NCI-H510A treated with DMSO at 0.1 percent for 48 hours (cell line): ENCODE measurements at places on chromosomes 2 and 18.

GRCh38 chr18:26548415-26549262 is at the start of gene KCTD1:
KCTD1 (minus strand) TSS chr18:26548553; CDS start chr18:26548536, 17 bp downstream.
- DNase-seq = peak; percentile 60

DNA sequence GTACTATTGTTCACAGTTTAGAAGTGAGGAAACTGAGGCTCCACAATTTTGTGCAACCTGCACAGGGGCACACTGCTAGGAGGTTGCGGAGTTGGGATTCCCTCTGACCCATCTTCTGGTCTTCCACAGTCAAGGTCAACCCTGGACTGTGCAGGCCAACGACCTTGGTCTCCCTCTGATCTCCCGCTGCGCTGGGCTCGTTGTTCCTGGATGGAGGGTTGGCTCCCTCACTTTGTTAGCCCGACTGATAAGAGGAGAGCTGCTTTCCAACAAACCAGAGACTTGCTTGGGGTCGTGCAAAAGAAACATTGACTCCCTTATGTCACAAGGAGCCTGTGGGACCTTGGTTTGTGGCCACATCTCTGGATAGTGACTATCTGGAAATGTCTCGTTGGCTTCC is 187.6 kb downstream of the MYCN start:
- no peak for DNase-seq

DNA sequence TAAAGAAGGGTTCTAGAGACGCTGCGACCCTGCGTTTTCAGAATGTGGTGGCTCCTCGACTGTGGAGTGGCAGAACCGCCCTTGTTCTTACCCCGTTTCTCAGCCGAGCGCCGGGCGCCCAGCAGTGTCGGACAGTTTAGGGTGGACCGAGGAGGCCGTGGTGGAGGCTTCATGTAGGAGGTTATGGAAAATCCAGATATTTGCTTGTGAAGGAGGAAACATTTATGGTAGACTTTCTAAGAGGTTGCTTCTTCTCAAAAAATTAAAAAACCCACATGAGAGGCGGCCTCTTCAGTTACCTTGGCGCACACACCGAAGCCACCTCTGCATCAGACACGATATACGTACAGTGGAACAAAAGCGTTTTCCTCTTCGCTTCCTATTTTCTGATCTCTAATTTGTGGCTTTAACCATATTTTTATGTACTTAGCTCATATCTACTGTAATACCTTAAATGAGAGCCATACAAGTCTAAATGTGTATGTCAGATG is 120.8 kb downstream of the NFATC1 start:
- DNase-seq = no peak

DNA sequence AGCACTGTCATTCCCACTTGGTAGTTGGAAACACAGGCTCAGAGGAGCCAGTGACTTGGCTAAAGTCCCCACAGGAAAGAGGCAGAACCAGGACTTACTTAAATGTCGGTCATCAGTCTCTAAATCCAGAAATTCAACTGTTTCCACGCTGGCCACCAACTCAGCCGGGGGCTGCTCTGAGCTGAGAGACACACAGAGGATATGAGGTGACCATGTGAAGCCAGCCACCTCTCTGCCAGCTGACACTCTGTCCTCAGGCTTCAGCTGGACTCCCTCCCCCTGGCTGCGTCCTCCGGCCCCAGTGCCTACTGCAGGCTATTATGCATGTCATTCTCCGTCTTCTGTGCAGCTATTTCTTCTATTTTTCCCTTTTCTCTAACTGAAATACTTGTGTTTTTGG is 168.9 kb downstream of the ANKRD30B start:
- no peak for DNase-seq

DNA sequence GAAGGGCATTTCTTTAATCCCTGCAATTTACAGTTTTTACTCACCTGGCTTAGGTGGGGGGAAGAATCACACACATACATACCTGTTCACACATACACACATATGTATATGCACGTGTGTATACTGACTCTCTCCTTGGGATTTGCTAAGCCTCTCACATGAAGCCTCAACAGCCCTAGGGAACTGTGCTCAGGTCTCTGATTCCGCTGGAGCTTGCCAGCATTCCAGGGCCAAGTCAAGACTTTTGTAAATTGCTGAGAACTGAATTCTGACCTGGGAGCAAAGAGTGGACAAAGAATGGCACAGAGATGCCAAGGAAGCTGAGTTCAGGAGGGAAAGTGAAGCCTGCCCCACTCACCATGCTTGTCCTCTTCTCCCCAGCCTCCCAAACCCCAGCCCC is 177.3 kb downstream of the TMEM247 start:
- DNase-seq = no peak

- no peak for DNase-seq
Observed at GRCh38 chr2:188114014-188114413, 177.7 kb upstream of the GULP1 start.

DNA sequence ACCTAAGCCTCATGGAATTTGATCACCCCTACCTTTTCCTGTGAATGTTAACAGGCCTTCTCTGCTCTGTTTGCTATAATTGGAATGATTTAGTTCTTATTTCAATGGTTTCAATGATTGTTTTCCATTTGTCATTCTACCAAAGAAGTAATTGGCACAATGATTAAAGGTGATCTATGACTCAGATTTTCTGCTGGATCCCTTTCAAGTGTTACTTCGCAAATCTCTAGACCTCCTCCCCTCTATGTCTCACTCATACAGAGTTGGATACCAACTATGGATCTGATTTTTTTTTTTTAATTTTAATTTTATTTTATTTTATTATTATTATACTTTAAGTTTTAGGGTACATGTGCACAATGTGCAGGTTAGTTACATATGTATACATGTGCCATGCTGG is 29.6 kb upstream of the FAM117B start:
- no peak for DNase-seq

GRCh38 chr2:140079038-140079437 is 1298.8 kb upstream of the NXPH2 start:
- no peak for DNase-seq

DNA sequence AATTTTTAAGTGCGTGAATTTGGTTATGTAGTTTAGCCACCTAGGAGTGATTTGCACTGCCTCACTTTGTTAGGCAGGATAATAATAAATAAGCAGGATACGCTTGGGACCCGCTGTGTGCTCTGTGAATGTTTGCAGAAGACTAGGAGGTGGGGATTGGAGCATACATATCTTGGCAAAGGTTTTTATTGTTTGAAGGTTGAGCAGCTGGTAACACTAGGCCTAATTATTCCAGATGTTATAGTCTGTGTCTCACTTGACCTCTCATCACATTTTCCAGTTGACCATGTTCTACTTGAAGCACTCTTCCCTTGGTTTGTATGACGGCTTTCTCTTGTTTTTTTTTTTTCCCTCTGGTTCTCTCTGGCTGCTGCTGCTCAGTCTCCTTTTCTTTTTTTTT is 42.7 kb downstream of the FHOD3 start:
- peak; percentile 63 for DNase-seq

DNA sequence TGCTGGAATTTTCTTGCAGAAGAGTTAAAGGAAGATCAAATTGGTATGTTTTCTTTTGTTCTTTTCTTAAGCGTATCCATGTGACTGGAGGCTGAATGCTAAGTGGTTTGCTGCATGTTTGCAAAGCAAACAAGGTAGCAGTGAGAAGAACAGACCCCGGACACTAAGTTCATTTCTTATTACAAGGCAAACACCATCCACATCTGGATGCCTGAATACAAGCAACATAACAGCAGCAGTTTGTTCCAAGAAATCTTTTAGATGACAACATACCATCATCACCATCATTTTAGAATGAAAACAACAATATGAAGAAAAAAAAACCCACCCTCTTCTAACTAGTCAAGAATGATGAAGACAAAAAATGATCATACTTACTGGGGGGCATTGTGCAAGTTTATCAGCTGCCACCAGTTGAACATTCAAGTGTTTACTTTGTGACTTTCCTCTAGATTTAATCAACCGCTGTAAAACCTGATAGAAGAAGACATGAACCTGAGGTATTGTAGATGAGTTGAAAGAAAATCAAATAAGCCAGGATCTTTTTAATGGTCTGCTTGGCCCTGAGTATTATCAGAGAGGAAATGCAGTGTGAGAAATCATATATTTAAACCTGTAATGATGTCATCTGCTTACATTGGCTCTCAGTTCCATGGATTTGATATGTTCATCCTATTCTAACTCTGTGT is 25.0 kb upstream of the ARL5A start:
- peak; percentile 56 for DNase-seq

DNA sequence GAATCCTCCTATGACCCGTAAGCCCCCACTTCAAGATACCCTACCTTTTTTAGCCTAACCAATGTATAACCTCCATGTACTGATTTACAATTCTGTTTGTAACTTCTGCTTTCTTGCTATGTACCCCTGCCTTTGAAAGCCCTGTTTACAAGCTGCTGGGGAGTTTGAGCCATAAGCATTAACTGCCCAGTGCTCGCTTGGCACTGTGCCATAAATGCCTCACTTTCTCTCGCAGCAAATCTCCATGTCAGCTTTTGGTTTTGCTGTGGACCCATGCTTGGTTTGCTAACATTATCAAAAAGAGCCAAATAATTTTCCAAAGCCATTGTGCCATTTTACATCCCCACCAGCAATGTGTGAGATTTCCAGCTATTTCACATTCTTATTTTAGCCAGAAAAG is 51.8 kb downstream of the TEX51 start:
- no peak for DNase-seq

- no peak for DNase-seq
Observed at GRCh38 chr18:22224339-22224738, 55.0 kb downstream of the GATA6 start.

GRCh38 chr2:234463626-234464290 is 33.1 kb downstream of the ARL4C start:
- DNase-seq = peak; percentile 86

GRCh38 chr2:196468394-196468793 is 171.1 kb upstream of the CCDC150 start:
- no peak for DNase-seq

DNA sequence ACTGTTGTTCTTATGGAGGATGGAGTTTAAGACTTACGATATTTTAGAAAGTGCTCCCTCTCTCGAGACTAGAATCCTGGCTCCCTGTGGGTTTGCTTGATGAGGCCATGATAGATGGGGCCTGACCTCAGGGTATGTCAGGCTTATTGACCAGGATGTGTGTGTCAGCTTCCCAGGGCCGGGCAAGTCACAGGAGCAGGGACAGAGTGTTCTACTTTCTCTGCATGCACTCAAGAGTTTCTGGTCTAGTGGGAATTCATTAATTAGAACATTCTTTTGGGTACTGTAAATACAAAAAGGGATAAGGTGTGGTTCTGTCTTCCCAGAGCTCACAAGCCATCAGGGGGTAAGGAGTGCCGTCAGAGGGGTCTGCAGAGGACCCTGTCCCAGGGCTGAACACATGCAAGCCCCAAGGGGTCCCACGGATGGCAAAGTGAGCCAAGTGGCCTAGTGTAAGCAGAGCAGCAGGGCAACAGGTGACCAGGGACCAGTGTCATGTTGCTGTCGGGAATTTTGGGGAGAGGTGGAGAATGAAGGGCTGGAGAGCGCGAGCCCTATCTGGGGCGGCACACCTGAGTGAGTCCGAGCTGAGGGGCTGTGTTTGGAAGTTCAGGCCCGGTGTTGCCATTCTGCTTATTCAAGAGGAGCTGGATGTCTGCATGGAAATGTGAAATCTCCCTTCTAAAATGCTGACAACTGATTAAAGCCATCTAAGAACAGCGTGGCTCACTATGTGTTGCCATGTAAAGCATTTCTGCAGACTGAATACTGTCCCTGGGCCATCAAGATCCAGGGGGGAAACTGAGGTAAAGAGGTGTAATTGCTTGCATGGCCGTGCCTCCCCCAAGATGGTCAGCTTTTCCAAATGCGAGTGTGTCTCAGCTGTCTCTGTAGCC is 91.4 kb downstream of the TGFA start:
- no peak for DNase-seq

DNA sequence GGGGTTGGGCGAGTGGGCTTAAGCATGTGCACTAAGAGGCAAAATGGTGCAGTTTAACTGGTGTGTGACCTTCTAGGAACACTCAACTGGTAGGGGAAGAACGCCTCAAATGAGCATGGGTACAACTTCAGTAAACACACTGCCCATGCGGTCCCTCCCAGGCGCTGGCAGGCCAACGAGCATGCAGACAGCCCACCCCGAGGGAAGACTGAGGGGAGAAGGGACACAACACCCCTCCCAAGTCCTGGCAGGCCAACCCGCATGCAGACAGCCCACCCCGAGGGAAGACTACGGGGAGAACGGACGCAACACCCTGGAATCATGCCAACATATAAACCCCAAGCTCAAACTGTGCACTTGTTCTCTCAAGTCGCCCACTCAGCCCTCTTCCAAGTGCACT is 456.0 kb downstream of the FBXO15 start:
- DNase-seq = no peak

DNA sequence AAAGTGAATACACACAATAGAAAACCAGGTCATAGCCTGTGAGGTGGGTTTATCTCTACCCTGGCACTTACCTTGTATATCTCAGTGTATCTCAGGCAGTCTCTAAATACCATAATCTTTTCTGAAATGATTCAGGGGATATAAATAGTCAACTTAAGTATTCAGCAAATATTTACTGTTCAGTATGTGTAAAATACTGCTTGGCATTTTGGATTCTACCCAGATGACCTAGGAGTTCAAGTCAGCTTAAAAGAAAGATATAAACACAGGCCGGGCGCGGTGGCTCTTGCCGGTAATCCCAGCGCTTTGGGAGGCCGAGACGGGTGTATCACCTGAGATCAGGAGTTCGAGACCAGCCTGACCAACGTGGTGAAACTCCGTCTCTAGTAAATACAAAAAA is 23.8 kb downstream of the GRHL1 start:
- no peak for DNase-seq

DNA sequence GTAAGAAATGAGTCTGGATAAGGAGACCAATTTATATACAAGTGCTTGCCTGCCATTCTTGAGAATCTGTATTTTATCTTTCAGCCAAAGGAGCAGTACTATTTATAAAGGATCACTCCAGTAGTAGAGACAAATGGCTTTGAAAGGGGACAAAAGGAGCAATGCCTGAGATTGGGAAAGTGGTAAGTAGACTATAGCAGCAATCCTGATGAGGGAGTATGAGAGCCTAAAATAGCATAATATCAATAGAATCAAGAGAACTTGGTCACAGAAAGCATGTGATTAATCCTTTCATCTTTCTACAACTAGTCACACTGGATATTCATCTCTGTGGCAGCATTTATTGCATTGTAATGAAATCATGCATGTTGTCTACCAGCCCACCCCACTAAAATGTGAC is 20.2 kb downstream of the NRXN1 start:
- DNase-seq = peak; percentile 47

DNA sequence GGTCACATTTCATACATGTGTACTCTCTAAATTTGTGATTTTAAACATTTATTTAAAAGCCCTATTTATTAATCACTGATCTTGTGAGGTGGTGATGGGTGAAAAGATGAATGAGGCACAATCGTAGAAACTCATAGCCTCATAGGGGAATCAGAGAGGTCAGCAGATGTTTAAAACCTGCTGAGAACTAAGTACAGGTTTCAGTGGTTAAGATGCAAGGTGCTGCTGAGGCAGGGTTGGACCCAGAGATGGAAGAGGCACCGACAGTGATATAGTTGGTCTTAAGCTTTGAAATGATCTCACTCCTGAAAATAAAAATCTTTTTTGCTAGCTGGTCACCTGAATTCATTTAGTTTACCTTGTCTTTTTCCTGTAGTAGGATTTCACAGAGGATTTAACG is 49.6 kb downstream of the LINC00305 start:
- DNase-seq = no peak

GRCh38 chr2:61426267-61426897 is 44.5 kb downstream of the USP34 start:
- peak; percentile 5 for DNase-seq
